ENCODE measurements at places on chromosomes 7 and 10.

DNA sequence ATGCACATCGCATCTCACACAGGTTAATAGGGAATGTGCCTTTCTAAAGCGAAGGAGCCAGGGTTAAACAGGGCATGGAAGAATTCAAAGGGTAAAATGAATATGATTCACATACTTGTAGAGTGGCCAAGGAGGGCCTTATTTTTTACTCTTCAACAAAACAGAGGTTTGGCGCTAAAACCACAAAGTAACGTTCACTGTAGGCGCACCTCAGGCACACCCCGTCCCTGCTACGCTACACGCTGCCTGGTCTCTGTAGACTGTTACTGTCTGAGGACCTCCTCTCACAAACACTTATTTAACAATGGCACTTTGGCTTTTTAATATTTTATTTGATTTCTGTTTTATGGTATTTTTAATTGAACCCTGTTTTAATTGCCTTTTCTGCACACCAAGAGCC lies 462.1 kb upstream of the GALNT17 start:
- no peak for DNase-seq

DNA sequence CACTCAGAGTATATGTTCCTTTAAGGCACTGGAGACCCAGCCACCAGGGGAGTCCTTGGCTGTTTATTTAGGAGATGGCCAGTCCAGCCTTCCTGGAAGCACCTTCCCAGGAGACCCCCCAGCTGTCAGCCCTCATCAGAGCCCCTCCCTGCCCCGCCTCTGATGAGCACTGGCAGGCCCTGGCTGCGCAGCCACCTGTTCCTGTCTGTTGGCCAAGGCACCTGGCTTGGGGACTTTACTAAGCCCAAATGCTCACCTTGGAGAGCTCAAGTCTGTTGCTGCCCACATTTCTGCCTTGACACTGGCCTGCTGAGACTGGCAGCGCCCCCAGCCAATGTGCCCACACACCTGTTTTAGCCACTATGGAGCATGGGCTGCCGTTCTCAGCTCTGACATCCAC lies 124.7 kb downstream of the ELMO1 start:
- no peak for DNase-seq

GRCh38 chr7:30713392-30713791 lies 31.1 kb upstream of the CRHR2 start:
- DNase-seq = no peak

DNA sequence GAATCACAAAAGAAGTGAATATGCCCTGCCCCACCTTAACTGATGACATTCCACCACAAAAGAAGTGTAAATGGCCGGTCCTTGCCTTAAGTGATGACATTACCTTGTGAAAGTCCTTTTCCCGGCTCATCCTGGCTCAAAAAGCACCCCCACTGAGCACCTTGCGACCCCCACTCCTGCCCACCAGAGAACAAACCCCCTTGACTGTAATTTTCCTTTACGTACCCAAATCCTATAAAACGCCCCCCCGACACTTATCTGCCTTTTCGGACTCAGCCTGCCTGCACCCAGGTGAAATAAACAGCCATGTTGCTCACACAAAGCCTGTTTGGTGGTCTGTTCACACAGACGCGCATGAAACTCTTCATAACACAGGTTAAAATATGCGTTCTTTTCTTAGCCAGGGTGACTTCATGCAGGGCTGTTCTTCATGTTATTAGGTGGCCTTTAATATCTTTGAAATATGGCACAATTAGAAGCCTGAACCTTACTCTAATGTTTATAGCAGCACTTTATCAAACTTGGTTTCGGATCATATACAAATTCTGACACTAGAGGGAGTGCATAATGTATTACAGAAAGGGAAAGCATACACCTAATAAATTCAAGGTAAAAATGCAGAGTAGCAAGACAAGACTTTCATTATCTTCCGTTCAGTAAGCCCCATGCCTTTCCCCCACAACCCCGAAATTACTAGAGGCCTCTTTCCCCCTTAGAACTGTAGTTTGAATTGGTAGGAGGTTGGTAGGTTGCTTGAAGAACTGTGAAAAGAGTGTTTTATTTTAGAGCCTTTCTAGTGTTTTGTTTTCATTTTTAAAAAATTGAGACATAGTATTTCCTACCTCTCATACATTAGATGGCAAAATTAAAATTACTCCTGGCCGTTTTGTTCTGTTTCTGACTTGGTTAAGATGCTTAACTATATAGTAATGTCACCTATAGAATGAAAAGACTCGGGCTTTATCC lies 117.9 kb downstream of the NPY start:
- DNase-seq = no peak

DNA sequence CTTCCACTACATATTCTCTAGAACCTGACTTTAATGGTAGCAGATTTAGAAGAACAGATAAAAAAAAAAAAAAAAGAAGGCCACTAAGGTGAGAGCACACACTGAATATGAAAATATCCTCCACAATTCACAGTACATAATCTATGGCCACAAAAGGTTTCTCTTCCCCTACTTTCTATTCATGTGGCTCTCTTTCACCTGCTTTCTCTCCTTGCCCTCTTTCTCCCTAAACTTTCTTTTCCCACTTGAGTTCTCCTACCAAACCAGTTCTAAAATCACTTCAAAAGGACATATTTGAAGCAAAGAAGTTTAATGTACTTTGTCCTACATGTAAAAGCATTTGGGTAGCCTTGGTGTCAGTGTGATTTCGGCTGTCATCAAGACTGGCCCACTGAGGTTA lies 18.5 kb upstream of the DLX6 start:
- no peak for DNase-seq

DNA sequence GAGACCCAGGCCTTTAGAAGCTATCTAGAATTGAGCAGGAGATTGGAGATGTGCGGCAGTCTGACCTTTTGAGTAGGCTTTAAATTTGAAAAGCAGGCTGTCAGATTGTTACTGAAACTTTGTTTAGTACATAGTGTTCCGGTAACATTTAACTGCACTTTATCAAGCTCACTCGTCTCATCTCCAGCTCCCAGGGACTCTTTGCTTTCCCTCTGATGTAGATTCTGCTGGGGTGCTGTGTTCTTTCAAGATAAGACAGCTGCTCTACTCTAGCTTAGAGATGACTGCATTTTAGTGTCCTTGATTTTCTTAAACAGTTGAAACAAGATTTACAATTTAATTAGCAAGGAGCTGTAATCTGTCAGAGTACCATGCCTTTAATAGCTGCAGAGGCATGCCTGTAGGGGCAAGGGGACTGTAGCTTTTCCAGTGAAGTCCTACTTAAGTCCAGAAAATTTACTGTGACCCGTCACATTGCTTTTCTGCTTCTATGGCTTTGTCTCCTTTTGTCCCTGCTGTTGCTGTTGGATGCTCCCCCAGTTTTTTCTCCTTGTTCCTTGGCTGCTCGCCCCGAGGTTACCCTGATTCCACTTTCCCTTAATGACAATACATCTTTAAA lies 56.4 kb upstream of the MTPN start:
- peak; percentile 3 for DNase-seq

- DNase-seq = peak; percentile 82
Measured at GRCh38 chr10:91298224-91298871, 77.9 kb downstream of the PCGF5 start.

GRCh38 chr10:10996966-10997620 lies 20.6 kb upstream of the CELF2 start:
- no peak for DNase-seq

- DNase-seq = no peak
Measured at GRCh38 chr7:145104400-145104799, 268.5 kb upstream of the TPK1 start.

GRCh38 chr10:61063034-61063433 lies 119.0 kb upstream of the RHOBTB1 start:
- no peak for DNase-seq

GRCh38 chr10:89563861-89564478 lies 28.6 kb upstream of the SLC16A12 start:
- no peak for DNase-seq

DNA sequence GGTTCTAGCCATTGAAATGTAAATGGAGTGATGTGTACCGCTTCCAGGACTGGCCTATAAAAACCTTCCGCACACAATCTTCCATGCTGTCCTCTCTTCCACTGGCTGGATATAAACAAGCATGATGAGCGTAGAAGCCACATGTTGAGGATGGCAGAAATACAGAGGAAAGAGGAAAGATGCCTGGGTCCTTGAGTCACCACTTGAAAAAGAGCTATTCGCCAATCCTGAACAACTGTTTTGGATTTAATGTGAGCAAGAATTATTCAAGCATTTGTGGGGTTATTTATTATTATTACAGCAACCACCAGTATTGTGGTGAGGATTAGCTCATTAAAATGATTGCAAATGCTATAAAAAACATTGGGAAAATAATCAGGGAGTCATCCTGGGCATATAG lies 45.8 kb upstream of the PLXNA4 start:
- DNase-seq = no peak

- DNase-seq = no peak
Measured at GRCh38 chr10:71825217-71825616, 25.8 kb downstream of the PSAP start.

- DNase-seq = no peak
Measured at GRCh38 chr10:114711869-114712250, 53.8 kb upstream of the ABLIM1 start.

DNA sequence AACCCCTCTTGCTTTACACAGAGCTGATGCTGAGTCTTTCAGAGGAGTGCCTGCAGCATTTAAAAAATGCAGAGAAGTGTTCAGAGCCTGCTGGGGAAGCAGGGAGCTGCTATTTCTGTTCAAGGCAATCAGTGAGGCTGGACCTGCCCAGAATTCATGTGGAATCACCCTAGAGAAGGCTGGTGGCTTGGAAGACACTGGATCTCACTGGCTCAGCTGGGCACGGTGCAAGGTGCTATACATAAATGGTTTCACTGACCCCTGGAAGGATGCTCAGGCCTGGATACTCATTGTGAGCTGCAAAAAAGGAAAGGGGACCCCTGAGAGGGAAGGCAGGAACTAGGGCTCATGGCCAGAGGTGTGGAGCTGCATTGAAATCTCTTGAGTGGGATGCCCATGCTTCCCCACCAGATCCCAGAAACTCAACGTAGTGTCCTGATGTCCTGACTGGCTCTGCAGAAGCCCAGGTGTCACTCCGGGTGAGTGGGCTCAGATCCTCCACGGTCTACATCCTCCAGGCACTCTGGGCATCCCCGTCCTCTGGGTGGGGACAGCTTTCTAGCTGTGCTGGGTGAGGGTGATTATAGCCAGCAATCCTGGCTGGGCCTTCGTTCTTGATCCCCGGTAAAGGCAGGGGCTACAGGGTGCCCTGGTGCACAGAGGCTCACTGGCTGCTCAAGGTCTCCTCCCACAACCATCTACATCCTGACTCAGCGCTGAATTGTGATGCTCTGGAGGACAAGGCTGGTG lies 77.2 kb upstream of the TNS3 start:
- no peak for DNase-seq
